Hematopoietic multipotent progenitor cell treated with erythropoietin and hydrocortisone succinate and interleukin-3 and kit ligand, for 15 days (in vitro differentiated cells): ENCODE measurements at places on chromosomes 1 and 21.

- DNase-seq, result no peak
Measured at GRCh38 chr1:70888722-70889121, 158.9 kb downstream of the PTGER3 start.

DNA sequence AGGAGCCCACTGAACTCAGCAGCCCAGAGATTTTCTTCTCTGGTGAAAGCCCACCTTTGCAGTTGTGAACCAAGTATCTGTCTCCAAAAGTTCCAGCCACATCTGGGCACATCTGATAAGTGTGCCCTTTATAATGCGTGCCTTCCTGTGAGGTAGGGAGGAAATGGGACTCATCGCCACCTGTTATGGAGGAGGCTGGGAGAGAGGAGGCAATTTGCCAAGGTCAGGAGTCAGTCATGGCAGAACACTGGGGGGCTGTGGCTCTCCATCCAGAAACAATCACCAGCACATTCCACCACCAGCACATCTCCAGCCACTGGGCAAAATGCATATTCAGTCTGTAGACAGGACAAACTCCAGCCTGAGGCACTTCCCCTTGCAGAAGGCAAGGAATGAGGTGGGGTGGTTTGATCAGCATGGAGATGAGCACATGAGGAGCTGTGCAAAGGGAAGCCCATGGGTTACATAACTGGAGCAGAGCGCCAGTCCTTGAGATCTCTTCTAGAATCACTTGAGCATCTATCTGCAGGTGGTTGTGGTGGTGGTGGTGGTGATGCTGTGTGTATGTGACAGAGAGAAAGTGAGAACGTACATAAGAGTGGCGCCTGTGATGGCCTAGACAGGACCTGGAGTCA lies 15.0 kb upstream of the LEMD1 start:
- no peak for DNase-seq

DNA sequence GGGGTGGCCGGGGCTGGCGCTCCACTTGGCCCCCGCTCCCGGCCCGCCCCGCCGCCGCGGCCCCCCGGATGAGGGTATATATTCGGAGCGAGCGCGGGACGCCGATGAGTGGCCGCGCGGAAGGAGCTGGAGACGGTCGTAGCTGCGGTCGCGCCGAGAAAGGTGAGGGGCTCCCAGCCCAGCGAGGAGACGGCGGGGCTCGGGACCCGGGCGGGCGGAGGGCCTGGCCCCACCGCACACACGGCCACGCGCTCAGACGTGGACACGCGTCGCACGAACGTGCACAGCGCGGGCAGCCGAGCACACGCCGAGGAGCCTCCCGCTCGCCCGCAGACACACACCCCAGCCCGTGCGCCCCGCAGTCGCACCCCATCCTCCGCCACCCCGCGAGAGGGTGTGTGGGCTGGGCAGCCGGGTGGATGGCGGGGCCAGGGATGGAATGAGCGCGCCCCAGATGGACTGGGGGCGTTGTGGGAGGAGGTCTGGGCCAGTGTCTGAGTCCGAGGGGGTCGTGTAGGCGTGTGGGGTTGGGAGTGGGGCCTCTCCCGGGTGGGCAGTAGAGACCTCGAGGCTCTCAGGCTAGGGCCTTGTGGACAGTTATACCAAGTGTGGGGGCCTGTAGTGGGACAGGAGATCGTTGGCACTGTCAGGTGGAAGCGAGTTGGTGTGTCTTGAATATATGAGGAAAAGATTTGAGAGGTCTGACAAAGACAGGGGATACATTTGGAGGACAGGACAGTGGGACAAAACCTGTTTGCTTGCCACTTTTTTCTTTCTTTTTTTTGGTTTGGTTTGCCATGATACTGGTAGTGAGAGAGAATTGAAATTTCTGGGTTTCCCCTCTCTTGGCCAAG lies at the start of gene UAP1:
Gene UAP1 (plus strand): TSS at position 107 of the 854 bp plus-strand sequence. CDS start 4,347 bp downstream, outside the sequence.
- peak; percentile 37 for DNase-seq

GRCh38 chr1:202658251-202658759 lies 51.9 kb downstream of the SYT2 start:
- no peak for DNase-seq

GRCh38 chr1:228077565-228078330 lies 4.8 kb upstream of the ARF1 start:
- no peak for DNase-seq

DNA sequence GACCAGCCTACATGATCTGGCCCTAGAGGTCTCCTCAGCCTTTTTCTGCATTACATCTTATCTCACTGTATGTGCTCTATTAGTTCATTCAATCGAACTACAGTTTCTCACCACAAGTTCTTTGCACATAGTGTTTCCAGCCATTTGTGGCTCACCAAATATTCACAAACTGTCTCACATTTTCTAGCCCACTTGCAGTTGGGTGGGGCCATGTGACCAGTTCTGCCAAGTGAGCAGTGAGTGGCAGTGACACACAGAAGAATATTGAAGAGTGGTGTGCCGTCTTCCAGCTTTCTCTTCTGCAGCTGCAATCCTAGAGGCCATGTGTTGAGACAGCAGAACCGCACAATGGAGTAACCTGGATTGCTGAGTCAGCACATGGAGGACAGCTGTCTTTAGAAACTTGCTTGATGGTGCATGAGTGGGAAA lies 103.2 kb upstream of the ZNF644 start:
- DNase-seq, result no peak

DNA sequence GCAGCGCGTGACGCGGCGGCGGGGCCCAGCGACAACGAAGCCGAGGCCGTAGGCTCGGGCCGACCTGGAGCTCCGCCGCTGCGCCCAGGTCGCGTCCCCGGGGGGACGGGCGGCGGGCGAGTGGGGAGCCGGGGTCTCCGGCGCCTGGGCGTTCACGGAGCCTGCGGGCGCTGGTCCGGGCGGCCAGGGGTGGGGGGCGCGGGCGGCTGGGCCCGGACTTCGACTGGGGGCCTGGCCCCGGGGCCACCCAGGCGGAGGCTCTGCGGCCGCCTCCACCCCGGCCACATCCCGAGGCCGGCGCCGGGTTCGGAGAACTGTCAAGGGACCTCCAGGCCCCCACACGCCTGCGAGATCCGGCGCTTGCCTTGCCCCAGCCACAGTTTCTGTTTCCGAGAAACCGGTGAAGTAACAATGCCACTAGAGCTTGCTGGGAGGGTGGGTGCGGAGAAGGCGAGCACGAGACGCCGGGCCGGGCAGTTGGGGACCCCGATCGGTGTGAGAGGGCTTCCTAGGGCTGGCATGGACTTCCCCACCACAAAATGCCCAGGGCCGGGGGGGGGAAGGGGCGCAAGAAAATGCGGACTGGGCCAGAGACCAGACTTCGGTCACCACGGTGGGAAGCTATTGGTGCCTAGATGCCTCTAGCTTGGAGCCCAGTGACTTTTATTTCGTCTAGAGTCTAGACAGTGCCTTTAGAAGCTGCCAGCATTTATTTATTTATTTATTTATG lies 501 bp downstream of the FBXO6 start:
- DNase-seq, result no peak

DNA sequence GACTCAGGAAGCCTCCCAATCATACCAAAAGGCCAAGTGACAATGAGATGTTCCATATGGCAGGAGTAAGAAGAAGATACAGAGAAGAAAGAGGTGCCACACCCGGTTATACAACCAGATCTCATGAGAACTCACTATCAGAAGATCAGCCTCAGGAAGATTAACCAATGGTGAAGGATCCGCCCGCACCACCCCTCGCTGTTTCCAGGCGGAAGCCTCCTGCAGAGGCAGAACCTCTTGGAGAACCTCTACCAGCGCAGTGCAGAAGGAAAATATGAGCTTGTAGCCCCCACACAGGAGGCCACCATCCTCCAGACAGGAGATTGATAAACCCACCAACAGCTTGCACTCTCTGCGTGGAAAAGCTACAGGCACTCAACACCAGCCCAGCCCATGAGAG lies 245.1 kb downstream of the POTED start:
- no peak for DNase-seq

- DNase-seq, result no peak
Measured at GRCh38 chr1:74513411-74514300, 1.2 kb upstream of the LRRC53 start.
